ENCODE measurements at places on chromosomes 3 and 15.

DNA sequence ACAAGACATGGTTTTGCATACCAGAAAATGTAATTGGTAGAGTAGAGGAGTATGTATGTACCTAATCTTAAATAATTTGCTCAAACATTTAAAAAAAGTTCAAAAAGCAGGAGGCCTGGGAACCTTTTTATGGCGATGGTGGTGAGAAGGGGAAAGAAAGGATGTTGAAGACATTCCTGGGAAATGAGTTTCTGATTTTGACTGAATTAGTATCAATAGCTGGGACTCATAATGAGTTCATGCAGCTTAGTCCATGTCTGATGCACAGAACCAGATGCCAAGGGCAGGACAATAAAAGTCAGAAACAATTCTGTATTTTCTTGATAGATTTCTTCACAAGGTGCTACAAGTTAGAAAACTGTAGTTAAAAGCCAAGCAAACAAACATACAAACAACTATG is 395.3 kb downstream of the GAP43 start:
- no peak for DNase-seq

GRCh38 chr3:160828880-160829279 is 72.8 kb downstream of the PPM1L start:
- DNase-seq = no peak

DNA sequence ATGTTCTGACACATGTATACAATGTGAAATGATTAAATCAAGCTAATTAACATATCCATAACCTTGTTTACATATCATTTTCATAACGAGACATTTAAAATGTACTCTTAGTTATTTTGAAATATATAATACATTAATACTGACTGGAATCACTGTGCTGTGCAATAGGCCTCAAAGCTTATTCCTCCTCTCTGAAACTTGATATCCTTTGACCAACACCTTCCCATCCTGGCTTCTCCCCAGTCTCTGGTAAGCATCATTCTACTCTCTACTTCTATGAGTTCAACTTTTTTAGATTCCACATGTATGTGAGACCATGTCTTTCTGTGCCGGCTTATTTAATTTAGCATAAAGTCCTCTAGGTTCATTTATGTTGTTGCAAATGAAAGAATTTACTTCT is 47.1 kb upstream of the IL20RB start:
- DNase-seq = no peak

DNA sequence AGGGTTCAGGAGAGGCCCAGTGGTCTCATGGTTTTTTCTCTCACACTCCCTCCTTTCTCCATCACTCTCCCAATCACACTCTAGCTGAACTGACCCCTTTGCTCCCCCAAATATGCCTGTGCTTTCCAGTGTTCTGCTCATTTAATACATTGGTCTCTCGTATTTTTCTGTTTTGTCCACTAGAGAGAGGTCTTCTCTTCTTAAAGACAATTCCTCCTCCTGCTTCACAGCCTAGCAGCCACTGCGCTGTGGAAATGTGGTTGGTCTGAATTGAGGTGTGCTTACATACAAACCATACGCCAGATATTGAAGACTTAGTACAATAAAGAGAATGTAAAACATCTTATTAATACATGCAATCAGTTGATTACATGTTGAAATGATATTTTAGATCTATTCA is 60.6 kb upstream of the XCR1 start:
- DNase-seq = no peak

DNA sequence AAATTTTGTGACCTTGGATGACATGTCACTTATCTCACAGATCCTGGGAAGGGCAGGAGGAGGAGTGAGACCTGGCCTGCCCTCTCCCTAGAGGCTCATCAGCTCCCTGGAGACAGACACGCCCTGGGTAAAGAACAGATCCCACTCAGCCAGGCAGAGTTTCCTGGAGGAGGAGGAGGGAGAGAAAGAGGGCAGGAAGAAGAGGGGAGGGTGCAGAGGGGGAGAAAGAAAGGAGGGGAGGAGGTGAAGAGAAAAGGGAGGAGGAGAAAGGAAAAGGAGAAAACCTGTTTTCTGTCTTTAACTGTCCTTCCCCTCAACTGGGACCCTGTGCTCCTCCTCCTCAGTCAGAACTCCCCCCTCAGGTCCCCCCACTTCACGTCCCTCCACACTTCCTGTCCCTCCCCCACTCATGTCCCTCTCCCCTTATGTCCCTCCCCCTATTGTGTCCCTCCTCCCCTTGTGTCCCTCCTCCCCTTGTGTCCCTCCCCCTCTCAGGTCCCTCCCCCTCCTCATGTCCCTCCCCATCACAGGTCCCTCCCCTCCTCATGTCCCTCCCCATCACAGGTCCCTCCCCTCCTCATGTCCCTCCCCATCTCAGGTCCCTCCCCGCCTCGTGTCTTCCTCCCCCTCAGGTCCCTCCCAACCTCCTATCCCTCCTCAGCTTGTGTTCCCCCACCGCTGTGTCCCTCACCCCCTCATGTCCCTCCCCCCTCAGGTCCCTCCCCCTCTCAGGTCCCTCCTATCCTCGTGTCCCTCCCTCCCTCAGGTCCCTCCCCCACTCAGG is 52.3 kb upstream of the CGNL1 start:
- DNase-seq = no peak

DNA sequence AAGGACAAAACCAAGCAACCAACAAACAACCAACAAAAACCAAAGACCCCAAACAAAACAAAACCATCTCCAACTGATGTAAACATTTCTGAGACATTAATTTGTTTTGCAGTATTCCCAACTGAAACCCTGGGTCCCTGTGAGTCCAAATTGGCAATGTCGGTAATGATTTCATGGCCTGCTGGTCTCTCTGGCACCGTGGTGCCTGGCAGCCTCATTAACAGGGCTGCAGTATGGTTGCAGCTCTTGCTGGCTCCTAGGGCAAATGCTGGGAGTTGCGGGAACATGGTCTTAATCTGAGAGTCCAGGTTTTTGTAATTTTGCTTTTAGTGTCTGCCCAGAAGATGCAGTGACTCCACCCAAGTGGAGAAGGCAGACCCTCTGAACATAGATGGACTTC is 128.3 kb downstream of the SV2B start:
- DNase-seq = no peak

DNA sequence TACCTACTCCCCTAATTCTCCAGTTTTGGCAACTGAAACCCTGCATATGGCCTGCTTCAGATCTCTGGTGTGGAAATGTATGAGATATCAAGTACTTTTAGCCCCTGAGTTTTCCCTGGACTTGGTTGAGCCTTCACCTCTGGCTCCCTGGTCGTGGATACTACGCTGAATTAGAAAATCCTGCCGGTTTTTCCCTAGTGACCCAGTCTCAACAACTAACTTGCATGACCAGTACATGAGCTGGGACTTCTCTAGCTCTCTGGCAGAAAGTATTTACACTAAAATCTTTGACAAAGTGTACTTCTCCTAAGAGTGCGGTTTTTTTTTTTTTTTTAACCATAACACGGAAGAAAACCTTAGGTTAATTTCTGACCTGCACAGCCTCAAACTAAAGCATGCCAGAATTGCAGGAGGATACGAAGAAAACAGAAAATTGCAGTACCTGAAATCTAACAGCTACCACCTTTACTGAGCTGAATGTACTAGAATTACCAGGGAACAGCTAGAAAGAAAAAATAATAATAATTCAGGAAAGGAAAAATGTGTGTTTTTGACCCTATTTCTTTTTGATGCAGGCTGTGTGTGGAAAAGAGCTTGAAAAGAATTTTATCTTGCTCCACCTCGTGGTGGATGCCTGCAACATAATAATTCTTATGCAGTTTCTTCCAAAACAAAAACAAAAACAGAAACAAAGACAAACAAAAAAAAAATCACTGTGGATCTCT is 165.6 kb downstream of the GMNC start:
- no peak for DNase-seq

DNA sequence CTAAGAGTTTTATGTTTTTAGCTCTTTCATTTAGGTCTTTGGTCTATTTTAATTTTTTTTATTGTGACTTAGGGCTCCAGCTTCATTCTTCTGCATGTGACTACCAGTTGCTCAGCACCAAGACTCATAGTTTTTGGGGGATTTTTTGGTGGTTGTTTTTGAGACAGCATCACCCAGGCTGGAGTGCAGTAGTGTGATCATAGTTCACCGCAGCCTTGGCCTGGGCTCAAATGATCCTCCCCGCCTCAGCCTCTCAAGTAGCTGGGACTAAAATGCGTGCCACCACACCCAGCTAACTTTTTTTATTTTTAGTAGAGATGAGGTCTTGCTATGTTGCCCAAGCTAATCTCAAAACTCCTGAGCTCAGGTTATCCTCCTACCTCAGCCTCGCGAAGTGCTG is 19.4 kb downstream of the CDV3 start:
- no peak for DNase-seq

DNA sequence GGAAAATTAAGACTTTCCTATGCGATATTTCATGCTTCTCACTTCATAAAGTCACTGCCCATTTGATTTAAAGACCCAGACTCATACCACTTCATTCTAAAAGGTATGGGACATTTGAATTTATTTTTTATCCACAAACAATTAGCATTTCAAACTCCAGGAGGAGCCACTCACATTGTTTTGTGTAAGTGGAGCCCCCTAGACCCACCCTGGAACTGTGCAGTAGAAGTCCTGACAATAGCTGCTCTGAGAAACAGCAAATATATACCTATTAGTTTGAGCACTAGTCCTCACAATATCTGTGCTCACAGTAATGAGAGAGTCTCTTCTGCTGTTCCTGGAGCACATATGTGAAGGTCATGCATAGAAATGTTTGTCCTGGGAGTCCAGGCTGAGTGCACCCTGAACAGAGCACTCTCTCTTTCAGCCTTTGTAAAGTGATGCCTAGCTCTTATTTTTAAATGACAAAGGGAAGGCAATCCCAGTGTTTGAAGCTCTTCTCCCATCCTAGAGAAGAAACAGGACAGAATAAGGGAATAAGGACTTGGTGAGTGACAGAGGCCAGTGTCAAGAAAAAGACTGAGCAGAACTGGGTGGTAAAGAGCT is 127.5 kb upstream of the STRIT1 start:
- DNase-seq = no peak

GRCh38 chr15:81526029-81526428 is 152.0 kb upstream of the TMC3 start:
- no peak for DNase-seq

- DNase-seq = no peak
Measured at GRCh38 chr15:83287541-83288027, 3.1 kb upstream of the BNC1 start.

DNA sequence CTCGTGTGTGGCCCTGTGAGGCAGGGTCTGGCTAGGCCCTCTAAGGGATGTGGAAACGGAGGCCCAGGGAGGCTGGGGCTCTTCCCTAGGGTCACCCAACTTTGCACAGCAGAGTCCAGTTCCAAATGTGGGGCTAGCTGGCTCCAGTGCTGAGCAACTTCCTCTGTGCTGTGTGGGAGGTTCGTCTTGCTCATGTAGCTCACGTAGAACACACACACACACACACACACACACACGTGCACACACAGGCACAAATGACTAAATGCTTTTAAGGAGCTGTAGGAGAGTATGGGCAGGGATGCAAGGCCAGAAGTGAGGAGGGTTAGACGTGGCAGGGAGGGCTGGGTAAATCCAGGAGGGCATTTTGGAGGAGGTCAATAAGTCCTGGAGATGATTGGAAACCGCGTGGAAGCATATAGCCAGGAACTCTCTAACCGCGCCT is 213.8 kb downstream of the RPLP1 start:
- no peak for DNase-seq

DNA sequence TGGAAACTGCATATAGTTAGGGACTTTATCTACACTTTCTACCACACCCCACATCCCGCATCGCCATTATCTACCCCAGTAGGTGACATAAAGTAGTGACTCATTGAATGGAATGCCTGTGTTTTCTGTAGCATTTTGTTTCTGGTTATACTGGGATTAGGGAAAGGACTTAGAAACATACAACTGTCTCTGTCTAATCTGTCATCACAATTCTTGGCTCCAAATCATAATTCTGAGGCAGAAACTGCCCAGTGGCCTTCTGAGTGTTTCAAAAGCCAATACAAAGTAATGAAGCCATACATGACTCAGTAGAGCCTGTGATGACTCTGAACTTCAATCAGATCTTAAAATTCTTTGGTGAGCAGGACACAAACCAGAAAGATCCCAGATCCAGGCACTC is 115.7 kb upstream of the CHRM5 start:
- DNase-seq = no peak

DNA sequence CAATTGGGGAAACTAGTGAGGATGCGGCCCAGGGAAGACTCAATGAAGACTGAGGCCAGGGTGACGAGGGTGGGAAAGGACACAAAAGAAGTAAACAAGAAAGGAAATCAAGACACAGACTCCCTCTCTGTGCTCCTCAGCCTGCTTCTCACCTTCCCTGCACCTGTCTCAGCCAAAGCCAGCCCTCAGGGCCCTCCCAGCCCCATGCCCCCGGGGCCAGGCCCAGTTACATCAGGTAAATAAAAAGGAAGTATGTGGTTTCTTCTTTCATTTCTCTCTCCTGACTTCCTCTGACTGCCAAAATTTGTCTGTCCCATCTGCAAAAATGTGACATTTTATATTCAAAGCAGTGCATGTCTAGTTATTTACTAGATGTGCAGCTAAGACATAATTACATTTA is 328.0 kb downstream of the UACA start:
- no peak for DNase-seq

- no peak for DNase-seq
Measured at GRCh38 chr15:28017423-28017924, 81.6 kb downstream of the OCA2 start.

DNA sequence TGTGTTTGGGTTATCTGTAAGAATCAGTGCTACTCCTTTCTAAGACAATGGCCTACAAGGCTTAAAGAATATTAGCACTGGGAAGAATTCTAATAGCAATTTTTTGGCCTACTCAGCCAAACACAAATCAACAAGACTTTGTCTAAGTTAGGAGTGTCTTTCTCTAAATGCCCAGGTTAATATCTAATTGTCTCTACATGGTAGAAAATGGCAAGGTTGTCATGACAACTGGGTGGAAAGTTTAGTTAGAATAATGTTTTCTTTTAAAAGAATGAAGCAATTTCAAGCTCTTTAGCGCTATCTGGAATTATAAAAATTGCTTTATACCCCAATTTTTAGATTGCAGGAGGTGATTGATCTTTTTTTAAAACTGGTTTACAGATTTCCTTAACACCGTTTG is 396.8 kb downstream of the TUSC7 start:
- DNase-seq = no peak

DNA sequence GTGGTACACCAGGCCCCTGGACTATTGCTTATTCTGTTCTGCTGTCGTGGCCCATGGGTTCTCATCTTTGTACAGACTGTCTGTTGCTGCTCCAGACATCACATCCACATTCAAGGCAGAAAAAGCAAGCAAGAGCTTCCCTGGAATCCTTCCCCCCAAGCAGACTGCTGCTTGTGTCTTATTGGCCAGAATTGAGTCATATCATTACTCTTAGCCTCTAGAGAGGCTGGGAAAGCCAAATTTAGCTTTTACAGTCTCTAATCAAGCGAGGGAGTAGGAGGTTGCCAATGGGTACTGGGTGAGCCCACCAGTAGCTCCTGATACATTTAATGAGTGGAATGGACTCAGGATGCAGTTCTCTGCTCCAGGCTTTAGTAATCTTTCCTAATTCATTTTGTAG is 39.4 kb downstream of the RAB6B start:
- DNase-seq = no peak

DNA sequence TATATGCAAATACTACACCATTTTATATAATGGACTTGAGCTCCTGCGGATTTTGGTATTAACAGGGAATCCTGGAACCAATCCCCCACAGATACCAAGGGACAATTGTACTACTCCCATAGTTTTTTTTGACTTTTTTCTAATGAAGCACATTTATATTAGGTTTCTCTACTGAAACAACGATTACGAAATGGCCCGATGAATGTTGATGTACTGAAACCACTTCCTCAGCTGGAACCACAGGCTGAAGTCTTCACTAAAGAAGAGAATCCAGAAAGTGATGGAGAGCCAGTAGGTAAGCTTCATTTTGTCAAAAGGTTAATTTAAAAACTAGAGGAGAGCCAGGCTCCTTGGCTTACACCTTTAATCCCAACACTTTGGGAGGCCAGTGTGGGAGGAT is 121.5 kb upstream of the LRRFIP2 start:
- no peak for DNase-seq
